ENCODE measurements at places on chromosomes 3 and 15.

DNA sequence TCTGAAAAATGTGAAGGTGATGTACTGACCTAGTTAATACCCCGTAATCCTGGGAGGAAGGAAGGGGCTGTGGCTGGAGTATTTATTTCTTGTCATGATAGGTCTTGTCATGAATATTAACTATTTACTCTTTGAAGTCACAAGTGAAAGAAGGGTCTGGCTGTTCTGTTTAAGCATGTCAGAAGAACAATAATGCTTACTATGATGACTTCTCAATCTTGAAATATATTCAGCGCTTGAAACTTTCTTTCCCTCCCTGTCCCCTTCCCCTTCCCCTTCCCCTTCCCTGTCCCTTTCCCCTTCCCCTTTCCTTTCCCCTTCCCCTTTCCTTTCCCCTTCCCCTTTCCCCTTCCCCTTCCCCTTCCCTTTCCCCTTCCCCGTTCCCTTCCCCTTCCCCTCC lies 153.9 kb downstream of the PPM1L start:
- H3K27ac ChIP-seq, result no peak overlapping the region
- no peak overlapping the region for H3K4me3 ChIP-seq
- H3K27me3 ChIP-seq, result peaks cover 1% of the 10 kb centered on the region

GRCh38 chr15:85030301-85030929 lies 48.8 kb downstream of the PDE8A start:
- no peak overlapping the region for H3K4me3 ChIP-seq
- no peaks in the 10 kb centered on the region for H3K27me3 ChIP-seq
- H3K27ac ChIP-seq, result peak overlapping the region; percentile 10
- no peaks in the 10 kb centered on the region for H3K36me3 ChIP-seq
- peaks cover 30% of the 10 kb centered on the region for H3K4me1 ChIP-seq
- DNase-seq, result peak; percentile 63

- no peaks in the 10 kb centered on the region for H3K27me3 ChIP-seq
- H3K36me3 ChIP-seq, result peaks cover 1% of the 10 kb centered on the region
- no peak overlapping the region for H3K4me3 ChIP-seq
- no peak for DNase-seq
- peaks cover 8% of the 10 kb centered on the region for H3K4me1 ChIP-seq
These were observed 403.1 kb upstream of the TGFBR2 start for GRCh38 chr3:30203301-30203700.

- H3K4me1 ChIP-seq, result no peaks in the 10 kb centered on the region
- no peak overlapping the region for H3K4me3 ChIP-seq
- no peaks in the 10 kb centered on the region for H3K36me3 ChIP-seq
- no peak for DNase-seq
- no peak overlapping the region for H3K27ac ChIP-seq
These were observed 618.3 kb upstream of the AGTR1 start for GRCh38 chr3:148079370-148079769.

DNA sequence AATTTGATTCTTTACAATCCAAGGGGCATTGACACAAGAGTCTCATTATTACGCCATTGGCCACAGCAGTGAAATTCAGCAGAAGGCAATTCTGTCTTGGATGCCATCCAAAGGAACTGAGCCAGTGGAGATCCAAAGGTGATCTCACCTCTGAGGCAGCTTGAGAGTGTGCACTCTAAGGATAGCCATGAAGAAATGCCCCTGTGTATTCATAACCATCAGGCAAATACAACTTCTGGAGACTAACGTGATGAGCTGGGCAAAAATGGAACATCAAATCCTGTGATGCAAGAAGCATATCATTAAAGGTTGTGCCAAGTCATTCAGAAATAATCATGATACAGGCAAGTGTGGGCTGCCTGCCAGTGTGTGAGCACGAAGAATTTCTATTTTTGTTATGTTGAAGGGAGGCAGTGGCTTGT lies 41.4 kb downstream of the ROBO2 start:
- no peaks in the 10 kb centered on the region for H3K4me1 ChIP-seq
- H3K4me3 ChIP-seq, result no peak overlapping the region
- no peaks in the 10 kb centered on the region for H3K27me3 ChIP-seq
- DNase-seq, result no peak
- H3K27ac ChIP-seq, result no peak overlapping the region
- H3K36me3 ChIP-seq, result no peaks in the 10 kb centered on the region

GRCh38 chr3:176987901-176988650 lies 209.2 kb downstream of the TBL1XR1 start:
- no peaks in the 10 kb centered on the region for H3K4me1 ChIP-seq
- no peak for DNase-seq
- H3K27ac ChIP-seq, result no peak overlapping the region
- H3K27me3 ChIP-seq, result no peaks in the 10 kb centered on the region
- no peaks in the 10 kb centered on the region for H3K36me3 ChIP-seq

GRCh38 chr15:82890338-82890994 lies 62.1 kb downstream of the HOMER2 start:
- no peaks in the 10 kb centered on the region for H3K27me3 ChIP-seq
- H3K27ac ChIP-seq, result no peak overlapping the region
- H3K4me1 ChIP-seq, result no peaks in the 10 kb centered on the region
- H3K4me3 ChIP-seq, result no peak overlapping the region
- DNase-seq, result no peak

DNA sequence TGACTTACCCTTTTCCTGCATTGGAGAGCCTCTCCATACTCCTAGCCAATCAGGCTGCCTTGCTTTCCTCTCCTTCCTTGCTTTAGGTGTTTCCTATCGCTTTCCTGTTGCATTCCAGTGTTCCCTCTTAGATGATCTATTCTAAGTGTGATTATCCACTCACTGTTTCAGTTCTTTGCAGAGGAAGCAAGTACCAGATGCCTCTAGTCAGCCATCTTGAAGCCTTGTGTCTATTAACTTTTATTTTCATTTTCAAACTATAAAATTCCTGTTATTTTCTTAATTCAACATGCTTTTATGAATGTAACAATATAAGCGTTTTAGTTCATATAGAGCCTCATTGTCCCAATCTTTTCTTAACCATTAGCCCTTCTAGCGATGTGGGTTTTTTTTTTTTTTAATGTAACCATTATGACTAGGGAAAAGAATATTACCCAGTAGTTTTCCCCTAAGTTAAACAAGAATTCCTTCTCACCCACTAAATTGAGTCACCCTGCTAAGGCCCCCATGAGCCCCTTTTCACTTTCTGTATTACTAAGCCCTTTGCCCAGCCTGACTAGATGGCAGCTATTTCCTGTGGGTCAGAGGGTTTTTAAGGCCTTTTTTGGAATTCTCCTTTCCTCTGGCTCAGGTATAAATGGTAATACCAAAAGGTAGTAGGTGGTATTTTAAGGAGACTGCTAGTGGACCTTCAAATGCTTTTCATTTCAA lies 229.4 kb upstream of the CTNNB1 start:
- H3K4me1 ChIP-seq, result peaks cover 49% of the 10 kb centered on the region
- no peak overlapping the region for H3K4me3 ChIP-seq
- no peak for DNase-seq
- no peaks in the 10 kb centered on the region for H3K27me3 ChIP-seq
- H3K27ac ChIP-seq, result peak overlapping the region; percentile 98
- H3K36me3 ChIP-seq, result peaks cover 8% of the 10 kb centered on the region

- peak overlapping the region; percentile 78 for H3K27ac ChIP-seq
- peaks cover 30% of the 10 kb centered on the region for H3K27me3 ChIP-seq
- H3K4me1 ChIP-seq, result peaks cover 62% of the 10 kb centered on the region
These were observed 278.0 kb downstream of the FOXP1 start for GRCh38 chr3:71305231-71306206.

- peaks cover 10% of the 10 kb centered on the region for H3K4me1 ChIP-seq
- H3K27ac ChIP-seq, result no peak overlapping the region
- no peak for DNase-seq
- H3K4me3 ChIP-seq, result no peak overlapping the region
These were observed 63.3 kb downstream of the KLHL6 start for GRCh38 chr3:183491923-183492848.

DNA sequence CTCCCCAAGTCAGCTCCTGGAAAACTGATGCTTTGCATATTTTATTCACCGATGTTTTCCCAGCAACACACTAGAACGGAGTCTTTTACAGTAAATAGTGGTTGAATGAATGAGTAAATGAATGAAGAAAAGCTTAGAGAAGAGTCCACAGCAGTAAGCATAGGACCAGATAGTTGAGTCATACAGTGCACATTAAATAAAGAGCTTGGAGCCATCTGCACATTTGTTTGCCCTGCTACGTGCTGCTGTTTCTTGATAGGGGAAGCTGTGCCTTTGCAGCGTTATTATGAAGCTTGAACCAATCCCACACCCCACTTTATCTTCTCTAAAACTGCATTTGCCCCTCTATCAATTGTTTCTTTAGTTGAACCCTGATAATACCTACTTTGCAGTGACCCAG lies 1.2 kb downstream of the FAM98B start:
- no peak for DNase-seq
- peaks cover 11% of the 10 kb centered on the region for H3K36me3 ChIP-seq
- H3K27ac ChIP-seq, result peak overlapping the region; percentile 95
- peaks cover 33% of the 10 kb centered on the region for H3K4me1 ChIP-seq

GRCh38 chr15:70486451-70487386 lies 276.6 kb downstream of the UACA start:
- H3K36me3 ChIP-seq, result peaks cover 1% of the 10 kb centered on the region
- peak overlapping the region; percentile 86 for H3K27ac ChIP-seq
- peaks cover 46% of the 10 kb centered on the region for H3K27me3 ChIP-seq
- DNase-seq, result peak; percentile 90

GRCh38 chr15:40878785-40879184 lies 4.8 kb upstream of the RHOV start:
- peak overlapping the region; percentile 68 for H3K27ac ChIP-seq
- H3K36me3 ChIP-seq, result no peaks in the 10 kb centered on the region
- H3K4me1 ChIP-seq, result peaks cover 10% of the 10 kb centered on the region
- no peak overlapping the region for H3K4me3 ChIP-seq

DNA sequence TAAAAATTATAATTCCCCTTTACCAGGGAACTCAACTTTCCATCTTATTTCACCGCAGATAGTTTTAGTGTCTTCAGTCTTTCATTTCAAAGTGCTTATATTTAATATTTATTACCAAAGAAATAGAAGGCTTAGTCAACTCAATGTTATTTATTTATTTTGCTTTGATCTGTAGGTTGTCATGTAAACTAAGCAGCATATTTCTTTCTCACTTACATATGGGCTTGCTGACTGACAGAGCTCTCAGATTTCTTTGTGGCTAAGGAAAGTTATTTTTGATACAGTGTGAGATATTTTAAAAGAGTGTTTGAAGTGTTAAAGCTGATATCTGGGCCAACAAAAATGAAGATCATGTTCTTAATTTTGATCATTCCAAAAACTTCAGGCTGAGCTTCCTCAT lies 331.4 kb downstream of the ROBO1 start:
- no peak for DNase-seq
- H3K27me3 ChIP-seq, result no peaks in the 10 kb centered on the region
- H3K4me3 ChIP-seq, result no peak overlapping the region
- H3K4me1 ChIP-seq, result no peaks in the 10 kb centered on the region

GRCh38 chr3:29070959-29071634 lies 209.8 kb upstream of the RBMS3 start:
- no peaks in the 10 kb centered on the region for H3K36me3 ChIP-seq
- H3K4me1 ChIP-seq, result no peaks in the 10 kb centered on the region

- peaks cover 6% of the 10 kb centered on the region for H3K4me1 ChIP-seq
- DNase-seq, result no peak
- peak overlapping the region; percentile 33 for H3K4me3 ChIP-seq
- H3K27ac ChIP-seq, result no peak overlapping the region
These were observed 159.8 kb downstream of the RBMS3 start for GRCh38 chr3:29440413-29441305.

DNA sequence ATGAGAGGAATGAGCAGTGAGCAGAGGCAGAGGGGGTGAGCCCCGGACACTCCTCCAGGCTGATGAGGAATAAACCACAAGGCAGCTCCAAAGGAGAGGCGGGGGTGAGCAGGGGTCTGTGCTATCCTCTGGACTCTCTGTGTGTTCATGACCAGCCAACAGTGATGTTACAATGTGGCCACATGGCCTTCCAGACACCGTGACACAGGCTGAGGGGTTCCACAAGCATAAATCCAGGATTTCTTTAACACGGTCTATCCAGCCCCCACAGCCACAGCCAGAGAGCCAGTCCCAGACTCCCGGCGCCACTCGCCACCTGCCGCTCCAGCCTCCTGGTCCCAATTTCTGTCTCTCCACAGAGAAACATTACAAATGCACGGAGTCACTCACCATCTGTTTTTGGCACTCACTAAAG lies 24.4 kb downstream of the XXYLT1 start:
- DNase-seq, result no peak
- no peak overlapping the region for H3K4me3 ChIP-seq
- H3K4me1 ChIP-seq, result peaks cover 12% of the 10 kb centered on the region
- no peak overlapping the region for H3K27ac ChIP-seq
- H3K36me3 ChIP-seq, result peaks cover 4% of the 10 kb centered on the region

GRCh38 chr3:77939726-77940125 lies 899.8 kb downstream of the ROBO2 start:
- no peaks in the 10 kb centered on the region for H3K27me3 ChIP-seq
- H3K36me3 ChIP-seq, result no peaks in the 10 kb centered on the region
- no peak overlapping the region for H3K27ac ChIP-seq
- H3K4me3 ChIP-seq, result no peak overlapping the region
- H3K4me1 ChIP-seq, result no peaks in the 10 kb centered on the region

- peaks cover 21% of the 10 kb centered on the region for H3K4me1 ChIP-seq
- H3K27me3 ChIP-seq, result peaks cover 83% of the 10 kb centered on the region
- H3K36me3 ChIP-seq, result peaks cover 9% of the 10 kb centered on the region
- H3K27ac ChIP-seq, result peak within 1 kb of the TSS; percentile 48
- H3K4me3 ChIP-seq, result peak within 1 kb of the TSS; percentile 59
- peak; percentile 71 for DNase-seq
These were observed at the start of the genes FOXL2 and FOXL2NB for GRCh38 chr3:138946663-138947494. FOXL2 (minus strand) TSS chr3:138947137; CDS start chr3:138946722, 415 bp downstream. FOXL2NB (plus strand) TSS chr3:138947217; CDS start chr3:138947365, 148 bp downstream.

GRCh38 chr3:119305286-119305685 lies 11.1 kb downstream of the ARHGAP31 start:
- DNase-seq, result no peak
- no peak overlapping the region for H3K4me3 ChIP-seq
- peaks cover 23% of the 10 kb centered on the region for H3K4me1 ChIP-seq
- peaks cover 6% of the 10 kb centered on the region for H3K27me3 ChIP-seq
- no peak overlapping the region for H3K27ac ChIP-seq

DNA sequence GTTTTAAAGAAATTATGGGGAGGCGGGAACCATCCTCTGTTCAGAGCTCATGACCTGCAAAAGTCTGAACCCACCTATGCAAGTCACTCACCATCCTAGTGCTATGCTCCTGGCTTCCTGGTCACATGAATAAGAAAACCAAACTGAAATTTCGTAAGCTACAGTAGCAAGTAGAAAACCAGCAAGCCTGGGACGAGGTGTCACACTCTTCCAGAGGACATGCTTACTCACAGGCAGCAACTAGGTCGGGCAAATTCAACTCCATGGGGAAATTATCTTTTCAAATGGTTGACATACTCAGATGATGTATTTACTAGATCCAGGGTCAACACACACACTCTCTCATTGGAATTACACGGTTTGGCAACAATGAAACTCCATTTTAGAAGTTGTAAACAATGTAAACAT lies 31.3 kb downstream of the LDHAL6B start:
- H3K27me3 ChIP-seq, result no peaks in the 10 kb centered on the region
- H3K4me1 ChIP-seq, result peaks cover 10% of the 10 kb centered on the region
- DNase-seq, result no peak

- H3K27ac ChIP-seq, result no peak overlapping the region
- H3K27me3 ChIP-seq, result no peaks in the 10 kb centered on the region
- peaks cover 5% of the 10 kb centered on the region for H3K36me3 ChIP-seq
- peaks cover 9% of the 10 kb centered on the region for H3K4me1 ChIP-seq
- no peak overlapping the region for H3K4me3 ChIP-seq
- DNase-seq, result no peak
These were observed 36.4 kb downstream of the RYK start for GRCh38 chr3:134214239-134214638.

- no peak overlapping the region for H3K4me3 ChIP-seq
- no peak for DNase-seq
- H3K27ac ChIP-seq, result no peak overlapping the region
- H3K4me1 ChIP-seq, result no peaks in the 10 kb centered on the region
These were observed 621.3 kb upstream of the EPHA6 start for GRCh38 chr3:96192966-96193550.
